Suprapubic skin (tissue), 4 donors: ENCODE measurements at places on chromosomes 7 and 10. TPM values are rescaled to one million over a fixed set of nuclear protein-coding genes. Genes with fewer than 3 reads are reported as not detected.

Gene ZP3
- total RNA-seq: 3.8 TPM

Gene ADAM8
- total RNA-seq: 3.7 TPM

Gene UNCX
- total RNA-seq: not detected

Gene CNNM1
- 4.0 TPM for total RNA-seq

Gene GNAT3
- total RNA-seq: not detected

Gene OGDHL
- 0.18 TPM for total RNA-seq

Gene GPR15LG
- total RNA-seq: 2.0 TPM

Gene DYNC1I1
- total RNA-seq: 6.7 TPM

Gene ADK
- 33.0 TPM for total RNA-seq
